GM04503 (cell line): ENCODE measurements at places on chromosomes 1 and 21.

DNA sequence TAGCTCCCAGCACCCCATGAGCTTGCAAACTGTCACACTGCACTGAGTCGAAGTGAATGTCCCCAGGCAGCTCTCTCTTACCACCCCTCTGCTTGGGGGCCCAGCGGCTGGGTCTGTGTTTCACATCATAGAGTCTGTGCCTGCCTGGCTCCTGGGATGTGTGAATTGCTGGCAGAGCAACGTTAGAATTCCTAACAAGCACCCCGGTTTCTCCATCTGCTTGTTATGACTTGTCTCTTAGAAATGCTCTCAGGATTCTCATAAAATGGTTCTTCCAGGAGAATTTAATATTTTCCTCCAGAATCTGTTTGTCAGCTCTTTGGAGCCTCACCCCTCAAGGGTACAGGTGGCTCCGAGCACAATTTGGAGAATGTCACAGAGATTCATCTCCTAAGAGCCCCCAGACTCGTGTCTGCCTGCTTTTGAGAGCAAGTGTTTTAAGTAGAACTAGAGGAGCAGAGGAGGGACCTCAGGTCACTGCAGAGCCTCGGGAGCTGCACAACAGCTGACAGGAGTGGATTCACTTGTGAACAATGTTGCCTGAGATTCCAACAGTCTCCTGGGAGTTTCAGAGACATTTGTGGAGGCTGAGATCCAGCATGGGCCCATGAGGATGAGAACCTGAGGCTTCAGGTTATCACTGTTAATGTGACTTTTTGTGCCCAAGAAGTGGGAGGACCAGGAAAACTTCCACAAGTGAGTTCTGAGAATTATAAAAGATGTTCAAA lies 131.5 kb downstream of the KCNJ6 start:
- DNase-seq, result peak; percentile 47

GRCh38 chr1:20281801-20282200 lies 8.9 kb upstream of the VWA5B1 start:
- peak; percentile 34 for DNase-seq

DNA sequence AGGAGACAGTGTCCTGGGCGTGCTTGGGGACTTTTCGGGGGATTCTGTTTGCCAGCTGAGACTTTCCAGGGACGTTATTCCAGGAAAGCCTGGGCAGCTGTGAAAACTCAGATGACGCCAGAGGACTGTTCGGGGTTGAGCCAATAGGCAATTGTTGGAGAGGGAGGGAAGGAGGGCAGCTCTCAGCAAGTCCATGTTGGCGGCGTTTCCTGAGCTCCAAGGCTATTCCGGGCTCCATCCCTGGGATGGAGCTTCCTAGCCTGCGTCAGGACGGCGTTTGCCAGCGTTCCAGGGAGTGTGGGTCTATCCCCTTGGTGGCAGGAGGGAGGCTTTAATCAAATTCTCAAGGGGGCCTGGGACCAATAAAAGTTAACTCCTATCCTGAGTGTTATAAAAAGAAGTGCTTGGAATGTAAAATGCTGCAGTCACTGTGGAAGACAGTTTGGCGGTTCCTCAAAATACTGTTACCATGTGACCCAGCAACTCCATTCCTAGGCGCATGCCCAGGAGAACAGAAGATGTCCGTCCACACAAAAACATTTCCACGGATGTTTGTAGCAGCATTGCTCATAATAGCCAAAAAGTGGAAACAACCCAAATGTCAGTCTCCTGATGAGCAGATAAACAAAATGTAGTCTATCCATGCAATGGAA lies 15.2 kb downstream of the SLC27A3 start:
- peak; percentile 62 for DNase-seq

DNA sequence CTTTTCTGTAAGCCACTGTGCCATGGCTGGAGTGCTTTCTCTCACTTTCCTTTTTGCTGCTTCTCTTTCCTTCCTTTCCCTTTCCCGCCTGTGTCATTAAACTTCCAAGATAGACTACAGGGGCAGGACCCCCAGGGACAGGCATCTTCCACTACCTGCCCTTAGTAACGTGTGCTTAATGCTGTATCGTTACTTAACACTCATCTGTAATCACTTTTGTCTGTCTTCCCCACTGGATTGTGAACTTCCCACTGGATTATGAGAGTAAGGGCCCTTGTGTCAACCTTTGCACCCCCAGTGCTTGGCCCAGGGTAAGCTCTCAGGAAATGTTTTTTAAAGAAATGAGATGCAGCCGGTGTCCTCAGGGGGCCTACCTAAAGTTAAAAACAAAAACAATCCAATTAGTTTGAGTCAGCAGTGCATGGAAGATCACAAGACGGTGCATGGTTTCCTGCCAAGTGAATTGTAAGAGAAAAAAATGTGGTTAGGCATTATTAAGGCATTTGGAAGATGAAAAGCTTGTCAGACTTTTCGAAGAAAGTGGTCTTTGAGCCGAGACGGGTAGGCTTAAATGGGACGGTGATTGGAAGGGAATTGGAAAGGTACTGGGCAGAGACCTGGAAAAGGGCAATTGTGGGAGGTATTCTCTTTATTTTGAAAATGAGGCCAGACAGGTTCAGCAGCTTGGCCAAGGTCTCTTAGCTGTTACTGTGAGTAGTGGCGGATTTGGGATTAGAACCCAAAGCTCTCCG lies 958 bp downstream of the LYPLAL1 start:
- peak; percentile 60 for DNase-seq

DNA sequence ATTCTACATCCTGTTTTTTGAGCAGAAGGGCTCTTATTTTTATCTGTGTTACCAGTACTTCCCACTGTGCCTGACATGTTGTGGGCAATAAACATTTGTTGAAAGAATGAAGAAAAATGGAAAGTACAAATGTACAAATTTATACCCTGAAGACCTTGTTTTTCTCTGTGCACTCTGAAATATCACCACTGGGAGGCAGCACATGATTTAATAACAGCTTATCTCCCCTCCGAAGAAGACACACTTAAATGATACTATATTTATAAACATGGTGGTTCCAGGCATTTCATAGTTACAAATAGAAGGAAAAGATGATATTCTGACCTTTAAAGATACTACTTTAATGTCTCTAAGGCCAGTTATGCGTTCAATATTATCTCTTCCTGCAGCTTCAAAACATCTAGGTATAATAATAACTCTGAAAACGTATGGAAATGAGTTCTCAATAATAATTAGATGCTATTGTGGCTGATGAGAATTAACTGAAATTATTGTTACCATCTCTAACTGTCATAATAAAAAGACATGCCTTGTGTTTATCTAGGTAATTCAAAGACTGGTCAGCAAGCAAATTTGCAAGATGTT lies 12.8 kb downstream of the DYNLT5 start:
- DNase-seq, result no peak

- DNase-seq, result no peak
These were observed 2.2 kb downstream of the TMEM35B start for GRCh38 chr1:34982820-34983376.

DNA sequence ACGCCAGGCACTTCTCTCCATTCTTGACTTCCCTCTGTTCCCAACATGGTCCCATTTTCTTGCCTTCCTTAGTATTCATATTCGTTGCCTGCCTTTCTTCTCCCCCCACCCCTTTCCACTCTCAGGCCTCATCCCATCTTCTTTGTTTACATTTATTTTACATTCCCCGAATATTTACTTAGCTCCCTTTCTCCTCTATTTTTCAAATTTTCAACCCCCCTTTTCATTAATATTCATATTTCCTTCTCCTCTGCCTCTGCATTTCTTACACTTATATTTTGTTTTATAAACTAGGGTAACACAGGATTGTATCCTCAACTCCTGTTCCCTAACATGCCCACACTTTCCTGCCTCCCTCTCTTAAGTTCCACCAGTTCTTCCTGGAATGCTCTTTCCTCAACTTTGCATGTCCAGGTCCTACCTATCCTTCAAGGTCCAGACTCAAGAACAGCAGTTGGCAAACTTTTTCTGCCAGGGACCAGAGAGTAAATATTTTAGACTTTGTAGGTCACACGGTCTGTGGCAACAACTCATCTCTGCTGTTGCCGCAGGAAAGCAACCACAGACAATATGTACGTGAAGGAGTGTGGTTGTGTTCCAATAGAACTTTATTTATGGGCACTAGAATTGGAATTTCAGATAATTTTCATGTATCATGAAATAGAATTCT lies 29.8 kb upstream of the A3GALT2 start:
- no peak for DNase-seq

DNA sequence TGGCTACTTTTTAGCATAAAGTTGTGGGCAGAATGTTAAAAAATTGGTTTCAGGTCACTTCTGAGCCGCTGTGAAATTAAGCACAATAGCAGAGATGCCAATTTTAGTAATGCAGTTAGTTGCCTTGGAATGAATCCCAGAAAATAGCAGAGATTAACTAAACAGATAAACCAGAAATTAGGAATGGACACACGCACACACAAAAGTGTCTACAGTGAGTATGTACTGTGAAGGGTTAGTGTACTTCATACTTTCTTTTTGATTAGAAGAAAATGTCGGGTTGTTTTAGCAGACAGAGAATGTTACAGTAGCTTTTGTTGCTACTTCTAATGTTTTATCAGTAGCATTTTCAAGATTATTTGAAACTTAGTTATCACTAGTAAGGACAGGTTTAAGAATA lies 106.7 kb downstream of the LEPR start:
- peak; percentile 56 for DNase-seq

GRCh38 chr1:21815724-21816321 lies 3.8 kb downstream of the LDLRAD2 start:
- no peak for DNase-seq

DNA sequence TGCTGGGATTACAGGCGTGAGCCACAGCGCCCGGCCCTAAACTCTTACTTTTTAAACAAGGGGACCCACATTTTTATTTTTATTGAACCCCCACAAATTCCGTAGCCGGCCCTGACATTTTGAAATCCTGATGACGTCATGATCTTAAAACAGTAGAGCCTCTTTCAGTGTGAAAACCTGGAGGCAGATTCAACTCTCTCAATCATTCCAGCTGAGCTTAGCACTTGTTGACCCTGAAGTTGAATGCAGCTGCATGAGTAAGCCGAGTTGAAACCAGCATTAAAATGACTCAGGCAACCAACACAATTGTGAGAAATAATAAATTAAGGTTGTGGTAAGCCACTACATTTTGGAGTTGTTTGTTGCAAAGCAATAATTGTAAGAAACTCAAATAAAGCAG lies 93.9 kb upstream of the ADGRL4 start:
- peak; percentile 47 for DNase-seq

GRCh38 chr1:30976143-30976542 lies 67.6 kb upstream of the SDC3 start:
- peak; percentile 32 for DNase-seq
